ENCODE measurements at places on chromosomes 4 and X. TPM values are rescaled to one million over a fixed set of nuclear protein-coding genes. Genes with fewer than 3 reads are reported as not detected.

DBET gene
- total RNA-seq: not detected

WDR17 gene
- total RNA-seq: 1.3 TPM

MAGEB6B gene
- total RNA-seq: not detected

HMX1 gene
- total RNA-seq: not detected

RHOXF1 gene
- 0.51 TPM for total RNA-seq

P2RY4 gene
- 0.74 TPM for total RNA-seq

TFE3 gene
- total RNA-seq: 26.2 TPM

MAGEA12 gene
- not detected for total RNA-seq

CXCL1 gene
- 0.56 TPM for total RNA-seq

SHOX gene
- total RNA-seq: not detected

- H3K27me3 ChIP-seq: no peaks in the 10 kb centered on the region
- no peak overlapping the region for H3K4me3 ChIP-seq
- no peaks in the 10 kb centered on the region for H3K36me3 ChIP-seq
- no peak for DNase-seq
- no peak overlapping the region for H3K27ac ChIP-seq
- no peaks in the 10 kb centered on the region for H3K4me1 ChIP-seq
Measured at GRCh38 chr4:173415092-173415491, 16.2 kb upstream of the SCRG1 start.

GRCh38 chr4:90841676-90842075, 714.5 kb downstream of the CCSER1 start:
- DNase-seq: no peak
- no peak overlapping the region for H3K4me3 ChIP-seq
- H3K27ac ChIP-seq: no peak overlapping the region

DNA sequence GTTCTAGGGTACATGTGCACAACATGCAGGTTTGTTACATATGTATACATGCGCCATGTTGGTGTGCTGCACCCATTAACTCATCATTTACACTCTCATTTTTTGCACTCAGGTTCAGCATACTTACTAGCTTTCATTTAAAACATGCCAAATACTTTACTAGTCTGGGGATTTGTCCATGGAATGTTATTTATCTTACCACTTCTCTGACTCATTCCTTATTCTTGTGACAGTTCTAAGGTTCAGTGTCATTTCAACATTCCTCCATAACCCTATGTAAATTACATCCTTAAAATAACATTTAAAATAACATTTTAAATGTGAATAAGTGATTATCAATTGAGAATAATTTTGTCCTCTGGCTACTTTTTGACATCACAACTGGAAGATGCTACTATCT, 19.5 kb upstream of the SYTL5 start:
- H3K27me3 ChIP-seq: no peaks in the 10 kb centered on the region
- H3K4me3 ChIP-seq: no peak overlapping the region
- no peak overlapping the region for H3K27ac ChIP-seq
- H3K36me3 ChIP-seq: no peaks in the 10 kb centered on the region
- DNase-seq: no peak

DNA sequence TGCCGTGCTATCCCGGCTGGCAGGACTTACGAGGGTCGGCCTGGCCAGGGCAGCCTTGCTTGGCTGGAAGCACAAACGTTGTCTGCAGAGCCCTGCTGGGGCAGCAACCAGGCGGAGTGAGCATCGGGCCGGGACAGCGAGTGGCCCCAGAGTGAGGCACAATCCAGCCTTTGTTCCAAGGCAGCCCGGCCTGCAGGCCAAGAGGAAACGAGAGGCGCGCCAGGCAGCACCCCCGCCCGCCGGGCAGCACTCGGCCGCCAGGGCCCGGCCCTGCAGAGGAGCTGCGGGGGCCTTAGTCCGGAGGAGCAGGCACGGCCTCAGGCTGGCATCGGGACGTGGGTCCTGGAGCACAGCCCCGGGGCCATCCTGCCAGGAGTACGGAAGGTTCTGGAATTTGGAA, 24.1 kb downstream of the FGFRL1 start:
- no peak for DNase-seq
- no peaks in the 10 kb centered on the region for H3K27me3 ChIP-seq
- no peak overlapping the region for H3K4me3 ChIP-seq
- H3K36me3 ChIP-seq: no peaks in the 10 kb centered on the region

GRCh38 chr4:6794189-6794588, 11.7 kb downstream of the KIAA0232 start:
- H3K27ac ChIP-seq: no peak overlapping the region
- H3K4me3 ChIP-seq: no peak overlapping the region
- H3K4me1 ChIP-seq: peaks cover 10% of the 10 kb centered on the region
- no peak for DNase-seq

DNA sequence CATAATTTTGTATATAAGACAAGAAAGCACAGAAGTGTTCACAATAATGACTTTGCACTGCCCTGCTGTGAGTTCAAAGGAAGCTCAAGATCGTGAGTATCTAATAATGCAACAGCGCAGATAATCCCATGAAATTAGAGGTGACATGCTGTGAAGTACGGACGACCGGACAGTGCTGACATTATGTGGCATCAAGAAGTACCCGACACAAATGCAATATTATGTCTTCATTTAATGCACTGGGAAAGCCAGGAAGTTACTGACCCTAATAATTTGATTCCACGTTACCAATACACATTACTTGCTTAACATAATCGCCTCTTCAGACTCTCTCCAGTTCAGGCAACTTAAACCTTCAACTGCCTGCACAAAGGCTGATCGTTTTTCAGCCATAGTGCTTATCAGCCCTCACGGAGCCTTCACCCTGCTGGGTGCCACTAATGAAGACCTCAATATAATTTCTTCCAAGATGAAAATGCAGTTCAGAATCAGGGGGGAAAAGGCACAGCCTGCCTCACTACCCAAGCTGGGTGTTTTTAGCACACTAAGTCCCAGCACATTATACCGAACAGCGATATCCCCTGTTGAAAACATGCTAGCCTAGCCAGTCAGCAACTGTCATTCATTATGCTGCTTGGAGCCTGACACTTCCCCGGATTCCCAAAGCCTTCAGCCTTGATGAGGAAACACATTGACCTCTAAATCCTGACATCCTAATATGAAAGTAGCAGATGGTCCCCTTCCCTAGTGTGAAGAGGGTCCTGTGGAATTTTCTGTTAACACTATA, 56.1 kb downstream of the SLC7A11 start:
- no peak overlapping the region for H3K27ac ChIP-seq
- no peak for DNase-seq
- no peaks in the 10 kb centered on the region for H3K27me3 ChIP-seq
- H3K4me1 ChIP-seq: no peaks in the 10 kb centered on the region
- H3K36me3 ChIP-seq: no peaks in the 10 kb centered on the region

DNA sequence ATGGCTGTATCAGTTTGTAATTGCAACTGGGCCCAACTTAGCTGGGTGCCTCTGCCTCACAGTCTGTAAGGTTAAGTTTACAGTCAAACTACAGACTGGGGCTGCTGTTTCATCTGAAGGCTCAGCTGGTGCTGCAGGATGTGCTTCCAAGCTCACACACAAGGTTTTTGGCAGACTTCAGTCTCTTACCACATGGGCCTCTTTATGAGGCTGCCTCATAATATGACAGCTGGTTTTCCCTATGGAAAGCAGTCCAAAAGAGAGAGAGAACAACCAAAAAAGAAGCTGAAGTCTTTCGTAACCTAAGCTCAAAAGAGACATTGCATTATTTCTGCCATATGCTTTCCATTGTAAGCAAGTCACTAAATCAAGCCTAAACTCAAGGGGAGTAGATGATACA, 271.7 kb downstream of the DCTD start:
- no peak overlapping the region for H3K4me3 ChIP-seq
- DNase-seq: no peak
- no peaks in the 10 kb centered on the region for H3K36me3 ChIP-seq
- no peaks in the 10 kb centered on the region for H3K27me3 ChIP-seq

GRCh38 chrX:19772822-19773628, 114.4 kb downstream of the SH3KBP1 start:
- no peaks in the 10 kb centered on the region for H3K36me3 ChIP-seq
- no peaks in the 10 kb centered on the region for H3K27me3 ChIP-seq
- H3K4me1 ChIP-seq: peaks cover 56% of the 10 kb centered on the region
- H3K27ac ChIP-seq: peak overlapping the region; percentile 55
- no peak overlapping the region for H3K4me3 ChIP-seq

DNA sequence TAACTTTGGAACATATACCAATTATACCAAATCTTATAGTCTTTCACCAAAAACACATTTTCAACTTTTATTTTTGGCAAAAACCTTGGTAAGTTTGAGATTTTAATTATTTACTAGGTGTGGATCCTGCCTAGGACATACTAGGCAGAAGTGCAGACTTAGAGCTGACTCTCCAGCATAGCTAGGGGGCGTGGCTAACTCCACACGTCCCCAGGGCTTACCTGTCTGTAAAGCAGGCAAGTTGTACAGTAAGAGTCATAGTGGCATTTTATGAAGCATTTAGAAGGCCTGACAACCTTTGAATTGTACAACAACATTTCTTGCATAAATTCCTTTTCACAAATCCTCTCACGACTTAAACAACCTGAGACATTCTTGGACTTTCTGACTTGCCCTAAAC, 19.2 kb upstream of the GRPEL1 start:
- peaks cover 4% of the 10 kb centered on the region for H3K27me3 ChIP-seq
- H3K4me3 ChIP-seq: no peak overlapping the region
- H3K27ac ChIP-seq: no peak overlapping the region
- no peaks in the 10 kb centered on the region for H3K36me3 ChIP-seq

- no peaks in the 10 kb centered on the region for H3K27me3 ChIP-seq
- no peak overlapping the region for H3K4me3 ChIP-seq
- H3K36me3 ChIP-seq: no peaks in the 10 kb centered on the region
- no peaks in the 10 kb centered on the region for H3K4me1 ChIP-seq
- no peak for DNase-seq
Measured at GRCh38 chr4:52950226-52950625, 88.1 kb downstream of the RASL11B start.

- H3K4me1 ChIP-seq: peaks cover 34% of the 10 kb centered on the region
- H3K36me3 ChIP-seq: no peaks in the 10 kb centered on the region
- no peaks in the 10 kb centered on the region for H3K27me3 ChIP-seq
Measured at GRCh38 chrX:154804261-154804956, 876 bp downstream of the MPP1 start.

DNA sequence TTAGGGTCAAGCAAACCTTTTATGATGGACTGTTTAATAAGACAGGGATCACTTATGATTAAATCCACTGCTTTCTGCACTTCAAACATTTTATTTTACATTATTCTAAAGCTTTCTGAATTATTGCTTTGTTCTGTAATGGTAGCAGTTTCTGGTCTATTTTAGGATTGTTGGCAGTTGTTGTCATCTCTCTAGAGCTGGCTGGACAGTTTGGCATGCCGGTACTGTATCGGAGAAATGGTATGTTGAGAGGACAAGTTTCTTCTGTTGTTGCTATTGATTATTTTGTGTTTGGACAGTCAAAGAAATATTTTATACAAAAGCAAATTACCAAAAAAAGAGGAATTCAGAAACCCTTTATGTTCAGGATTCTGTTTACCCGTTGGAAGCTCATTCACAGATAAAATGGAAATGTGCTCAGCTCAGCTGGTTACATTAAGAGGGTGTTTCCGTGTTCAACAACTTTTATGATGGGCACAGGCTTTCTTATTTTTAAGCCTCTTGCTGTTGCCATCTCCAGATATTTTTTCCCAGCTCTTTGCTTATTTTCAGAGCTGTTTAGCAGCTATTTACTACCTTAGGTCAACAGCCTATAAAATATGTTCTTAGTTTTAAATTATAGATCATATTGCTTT, 214.6 kb upstream of the IGFBP7 start:
- H3K4me3 ChIP-seq: no peak overlapping the region
- no peak for DNase-seq
- no peaks in the 10 kb centered on the region for H3K27me3 ChIP-seq
- no peak overlapping the region for H3K27ac ChIP-seq

- H3K27me3 ChIP-seq: no peaks in the 10 kb centered on the region
- H3K36me3 ChIP-seq: no peaks in the 10 kb centered on the region
- no peaks in the 10 kb centered on the region for H3K4me1 ChIP-seq
- no peak overlapping the region for H3K4me3 ChIP-seq
Measured at GRCh38 chrX:68570598-68570997, 71.7 kb downstream of the YIPF6 start.

- no peaks in the 10 kb centered on the region for H3K36me3 ChIP-seq
- no peak for DNase-seq
- H3K27ac ChIP-seq: no peak overlapping the region
- no peaks in the 10 kb centered on the region for H3K4me1 ChIP-seq
- no peaks in the 10 kb centered on the region for H3K27me3 ChIP-seq
Measured at GRCh38 chr4:100869276-100869675, 351.5 kb upstream of the EMCN start.

- no peaks in the 10 kb centered on the region for H3K27me3 ChIP-seq
- no peak overlapping the region for H3K4me3 ChIP-seq
- H3K27ac ChIP-seq: no peak overlapping the region
- H3K4me1 ChIP-seq: no peaks in the 10 kb centered on the region
- no peak for DNase-seq
- no peaks in the 10 kb centered on the region for H3K36me3 ChIP-seq
Measured at GRCh38 chrX:24426340-24426913, 38.7 kb upstream of the PDK3 start.

DNA sequence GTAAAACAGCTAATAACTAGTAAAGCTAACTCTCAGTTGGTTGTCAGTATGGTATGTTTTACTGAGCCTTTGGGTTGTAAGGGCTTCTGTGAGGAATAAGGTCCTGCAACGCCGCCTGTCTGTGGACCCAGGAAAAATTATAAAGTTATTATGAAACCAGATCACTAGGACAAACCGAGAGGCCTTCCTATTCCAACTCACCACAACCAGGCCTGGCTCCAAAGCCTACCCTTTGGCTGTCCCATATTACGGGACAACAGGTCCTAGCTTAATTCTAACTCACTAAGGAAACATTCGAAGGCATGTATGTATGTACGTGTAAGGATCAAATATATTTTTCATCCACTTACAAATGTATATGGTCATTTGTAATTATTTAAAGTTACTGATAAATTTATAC, 1.4 kb downstream of the ANKRD17 start:
- peaks cover 47% of the 10 kb centered on the region for H3K4me1 ChIP-seq
- DNase-seq: peak; percentile 54

- H3K4me3 ChIP-seq: peak overlapping the region; percentile 73
- no peak for DNase-seq
- peaks cover 16% of the 10 kb centered on the region for H3K4me1 ChIP-seq
- H3K36me3 ChIP-seq: peaks cover 13% of the 10 kb centered on the region
- H3K27ac ChIP-seq: peak overlapping the region; percentile 79
- H3K27me3 ChIP-seq: no peaks in the 10 kb centered on the region
Measured at GRCh38 chrX:155216940-155217440, 730 bp downstream of the VBP1 start.

- no peak overlapping the region for H3K27ac ChIP-seq
- no peaks in the 10 kb centered on the region for H3K27me3 ChIP-seq
- peak; percentile 44 for DNase-seq
- no peak overlapping the region for H3K4me3 ChIP-seq
- no peaks in the 10 kb centered on the region for H3K36me3 ChIP-seq
- no peaks in the 10 kb centered on the region for H3K4me1 ChIP-seq
Measured at GRCh38 chr4:185304944-185305690, 90.6 kb downstream of the LRP2BP start.

DNA sequence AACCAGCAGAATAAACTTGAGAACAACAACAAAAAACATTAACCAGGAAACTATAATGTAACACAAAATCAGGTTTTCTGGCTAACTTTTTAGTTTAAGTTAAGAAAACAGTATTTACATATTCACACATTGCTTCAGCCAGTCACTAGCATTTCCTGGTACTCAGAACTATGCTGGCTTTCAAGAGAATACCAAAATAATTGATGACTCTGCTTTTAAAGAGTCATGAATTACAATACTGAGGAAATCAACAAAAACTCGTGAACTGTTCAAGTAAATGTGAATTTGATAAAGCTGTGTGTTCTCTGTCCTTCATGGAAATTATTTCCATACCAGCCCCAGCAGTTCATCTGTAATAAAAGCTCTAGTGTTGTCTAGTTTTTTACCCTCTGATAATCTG, 27.4 kb downstream of the PRSS12 start:
- no peaks in the 10 kb centered on the region for H3K36me3 ChIP-seq
- H3K4me3 ChIP-seq: no peak overlapping the region
- no peaks in the 10 kb centered on the region for H3K4me1 ChIP-seq
- no peaks in the 10 kb centered on the region for H3K27me3 ChIP-seq

Measured in naive thymus-derived CD4-positive, alpha-beta T cell (primary cell).